C1 segment of cervical spinal cord (tissue), 14 donors: ENCODE measurements at places on chromosomes 3 and 15.

DNA sequence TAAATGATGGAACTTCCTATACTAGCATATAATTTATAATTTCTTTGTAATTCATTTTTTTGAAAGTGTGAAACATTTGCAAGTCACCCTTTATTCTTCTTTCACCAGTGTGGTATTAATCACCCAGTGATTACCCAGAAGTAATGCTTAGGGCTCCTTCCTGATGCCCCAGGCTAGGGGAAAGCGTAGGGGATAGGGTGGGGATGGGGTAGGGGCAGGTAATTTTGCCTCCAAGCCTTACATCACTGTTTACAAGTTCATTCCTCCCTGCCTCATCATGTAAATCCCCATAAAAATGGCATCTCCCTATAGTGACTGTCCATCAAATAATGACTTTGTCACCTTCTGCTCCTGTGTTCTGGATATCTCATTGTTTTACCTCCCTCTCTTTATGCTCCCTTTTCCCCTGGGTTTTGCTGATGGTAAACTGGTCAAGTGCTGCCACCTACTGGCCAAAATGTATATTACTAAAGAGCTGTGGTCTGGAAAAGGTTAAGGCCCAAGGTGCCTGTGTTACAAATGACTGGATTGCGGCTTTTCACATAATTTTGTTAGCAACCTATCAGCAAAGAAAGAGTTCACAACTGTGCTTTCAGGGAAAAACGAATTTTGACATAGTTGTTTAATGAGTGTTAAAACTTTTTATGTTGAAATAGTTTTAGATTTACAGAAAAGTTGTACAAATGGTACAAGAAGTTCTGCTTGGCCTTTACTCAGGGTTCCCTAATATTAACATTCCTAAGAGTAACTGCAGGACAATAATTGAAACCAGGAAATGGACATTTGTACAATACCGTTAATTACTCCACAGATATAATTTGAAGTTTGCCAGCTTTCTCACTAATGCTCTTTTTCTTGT, 54.7 kb downstream of the ONECUT1 start:
- DNase-seq = no peak

GRCh38 chr3:53045518-53046170, at the start of gene SFMBT1:
SFMBT1 (minus strand) TSS chr3:53046073; CDS start chr3:52969128, 76,945 bp downstream.
- DNase-seq = peak; percentile 63

- no peak for DNase-seq
These were observed 10.3 kb upstream of the IL12A start for GRCh38 chr3:159978353-159978752.

DNA sequence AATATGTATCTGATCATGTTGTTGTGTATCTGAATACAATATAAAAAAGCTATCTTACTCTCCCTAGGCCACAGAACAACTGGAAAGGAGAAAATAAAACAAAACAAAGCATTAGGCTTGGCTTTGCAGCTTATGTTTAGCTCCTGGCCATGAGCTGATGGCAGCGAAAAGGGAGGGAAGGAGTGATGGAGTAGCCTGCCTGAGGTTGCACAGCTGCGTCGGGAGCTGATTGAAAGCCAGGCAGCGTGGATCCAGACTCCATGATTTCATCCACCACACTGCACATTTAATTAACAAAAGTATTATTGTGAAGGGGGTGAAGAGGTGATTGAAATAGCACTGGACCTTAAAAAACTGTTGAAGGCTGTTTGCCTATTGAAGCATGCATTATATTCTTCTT, 212.2 kb downstream of the GABRG3 start:
- no peak for DNase-seq
